Tibial nerve (tissue), 4 donors: ENCODE measurements at places on chromosomes 2 and 18.

DNA sequence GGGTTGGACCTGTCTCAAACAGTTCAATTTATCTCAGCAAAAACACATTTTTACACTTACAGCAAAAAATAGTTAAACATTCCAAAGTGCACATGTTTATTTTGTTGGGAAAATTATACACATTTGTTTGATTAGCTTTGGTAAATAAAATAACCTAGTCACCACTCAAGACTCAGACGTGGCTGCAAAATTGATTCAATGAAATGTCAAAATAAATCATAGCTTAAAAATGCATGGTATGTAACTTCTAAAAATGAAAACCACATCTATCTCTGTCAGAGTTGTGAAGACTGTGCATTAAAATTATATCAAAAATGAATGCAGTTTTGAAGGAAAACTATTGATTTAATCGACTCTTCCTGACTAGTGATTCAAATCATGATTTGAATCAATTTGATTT, 56.7 kb downstream of the GALNT14 start:
- H3K4me1 ChIP-seq, result no peaks in the 10 kb centered on the region
- DNase-seq, result no peak
- no peak overlapping the region for H3K27ac ChIP-seq

- no peak for DNase-seq
- H3K27ac ChIP-seq, result no peak overlapping the region
- no peak overlapping the region for H3K4me3 ChIP-seq
- H3K27me3 ChIP-seq, result no peaks in the 10 kb centered on the region
- H3K36me3 ChIP-seq, result no peaks in the 10 kb centered on the region
Observed at GRCh38 chr2:225996462-225996828, 596.9 kb downstream of the NYAP2 start.

DNA sequence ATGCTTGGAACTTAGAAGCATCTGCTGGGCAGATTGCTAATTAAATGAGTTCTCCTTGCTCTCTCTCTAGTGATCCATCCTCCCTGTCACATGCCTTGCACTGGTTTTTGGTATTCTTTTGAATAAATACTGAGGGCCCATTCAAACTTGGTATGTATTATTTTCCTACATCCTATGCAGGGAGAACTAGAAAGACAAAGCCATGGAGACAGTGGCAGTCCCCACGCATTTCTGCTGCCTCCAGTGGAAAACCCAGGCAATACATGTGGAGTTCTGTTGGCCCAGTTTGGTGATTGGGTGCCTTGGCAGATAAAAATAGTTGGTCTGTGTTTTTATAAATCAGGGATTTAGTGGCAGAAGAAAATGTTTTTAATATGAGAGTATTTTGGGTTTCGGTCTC, 68.7 kb downstream of the DIS3L2 start:
- H3K27me3 ChIP-seq, result no peaks in the 10 kb centered on the region
- H3K27ac ChIP-seq, result no peak overlapping the region
- peaks cover 47% of the 10 kb centered on the region for H3K36me3 ChIP-seq
- DNase-seq, result no peak
- no peaks in the 10 kb centered on the region for H3K4me1 ChIP-seq
- no peak overlapping the region for H3K4me3 ChIP-seq

DNA sequence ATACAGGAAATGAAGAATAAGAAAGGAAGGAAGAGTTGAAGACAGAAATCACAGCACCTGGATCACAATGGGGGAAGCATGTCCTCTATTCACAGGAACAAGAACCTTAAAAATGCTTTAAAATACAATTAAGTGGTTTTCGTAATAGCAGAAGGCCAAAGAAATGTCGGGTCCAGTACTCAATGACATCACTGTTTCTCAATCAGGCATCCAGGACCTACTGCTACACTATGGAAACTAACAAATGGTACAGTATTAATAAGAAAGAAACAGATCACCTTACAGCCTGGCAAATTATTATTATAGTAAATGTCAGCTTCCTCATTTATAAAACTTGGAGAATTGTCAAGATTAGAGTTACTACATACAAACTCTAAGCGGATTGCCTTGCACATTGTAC, 15.8 kb downstream of the HNRNPLL start:
- H3K36me3 ChIP-seq, result no peaks in the 10 kb centered on the region
- H3K4me3 ChIP-seq, result no peak overlapping the region
- H3K4me1 ChIP-seq, result no peaks in the 10 kb centered on the region
- H3K27ac ChIP-seq, result no peak overlapping the region
- H3K27me3 ChIP-seq, result no peaks in the 10 kb centered on the region

DNA sequence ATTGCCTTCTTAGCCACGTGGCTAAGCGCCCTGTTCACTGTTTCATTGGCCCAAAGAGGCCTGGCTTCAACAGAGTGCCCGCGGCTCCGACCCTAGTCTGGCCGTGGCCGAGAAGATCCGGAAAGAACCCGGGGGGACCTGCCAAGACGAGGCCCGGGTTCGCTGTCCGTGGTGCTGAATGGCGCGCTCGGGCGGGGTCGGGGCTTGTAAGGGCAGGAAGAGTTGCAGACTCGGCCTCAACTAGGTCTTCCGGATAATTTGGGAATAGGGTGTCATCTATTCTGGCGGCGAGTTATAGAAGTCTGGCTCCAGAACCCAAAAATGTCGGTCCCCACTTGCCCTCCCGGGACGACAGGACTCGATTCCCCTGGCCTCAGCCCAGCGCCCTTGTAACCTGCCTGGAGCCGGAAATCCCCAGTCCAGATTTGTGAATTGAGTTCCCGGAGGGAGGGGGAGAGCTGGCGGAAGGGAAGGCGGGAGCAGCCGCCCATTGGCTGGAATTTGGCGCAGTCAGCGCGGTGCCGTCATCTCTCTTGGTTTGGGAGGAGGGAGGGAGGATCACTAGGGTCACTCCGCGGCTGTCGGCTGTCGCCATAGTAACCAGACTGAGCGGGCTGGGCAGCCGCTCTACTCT, 3.5 kb downstream of the CDK5R2 start:
- no peaks in the 10 kb centered on the region for H3K4me1 ChIP-seq
- peaks cover 76% of the 10 kb centered on the region for H3K27me3 ChIP-seq
- no peak overlapping the region for H3K27ac ChIP-seq
- no peak overlapping the region for H3K4me3 ChIP-seq
- DNase-seq, result no peak

DNA sequence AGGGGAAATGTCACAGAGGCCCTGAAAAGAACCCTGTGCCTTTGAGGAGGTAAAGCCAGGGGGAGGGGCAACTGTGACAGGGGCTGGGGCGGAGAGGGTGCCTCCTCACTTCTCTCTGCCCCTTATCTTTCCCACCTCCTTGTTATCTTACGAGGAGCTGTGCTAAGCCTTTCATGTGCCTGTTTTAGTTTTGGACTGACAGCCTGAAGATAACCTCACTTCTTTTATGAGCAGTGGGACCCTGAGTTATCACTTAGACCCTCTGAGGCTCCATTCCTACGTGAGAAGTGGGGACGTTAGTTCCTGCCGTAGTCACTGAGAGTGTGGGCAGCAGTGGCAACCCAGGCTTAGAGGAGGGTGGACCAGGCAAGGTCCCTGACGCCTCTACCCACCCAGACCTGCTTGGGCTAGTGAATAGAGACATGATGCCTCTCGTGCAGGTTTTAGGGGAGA, 39.5 kb upstream of the LBH start:
- H3K36me3 ChIP-seq, result no peaks in the 10 kb centered on the region
- no peak overlapping the region for H3K27ac ChIP-seq
- H3K4me3 ChIP-seq, result no peak overlapping the region

- peaks cover 12% of the 10 kb centered on the region for H3K4me1 ChIP-seq
- H3K27me3 ChIP-seq, result no peaks in the 10 kb centered on the region
- H3K27ac ChIP-seq, result no peak overlapping the region
- no peak for DNase-seq
- no peak overlapping the region for H3K4me3 ChIP-seq
- H3K36me3 ChIP-seq, result no peaks in the 10 kb centered on the region
Observed at GRCh38 chr2:152537081-152537651, 180.1 kb downstream of the PRPF40A start.

DNA sequence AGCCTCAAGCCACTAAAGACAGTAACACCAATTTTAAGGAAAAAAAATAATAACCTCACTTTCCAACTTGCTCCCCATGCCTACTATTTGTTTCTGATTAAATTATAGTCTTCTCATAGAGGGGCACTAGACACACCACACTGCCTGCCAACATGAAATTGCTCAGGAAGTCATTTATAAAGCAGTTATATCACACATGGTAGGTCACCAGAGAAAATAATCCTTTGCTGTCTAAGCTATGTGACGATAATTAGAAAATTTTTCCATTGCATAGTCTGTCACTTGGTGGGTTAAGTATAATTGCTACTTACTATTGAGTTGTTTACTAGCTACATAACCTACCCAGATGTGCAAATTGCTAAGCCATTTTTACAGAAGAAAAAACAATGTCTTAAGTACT, 85.2 kb downstream of the INO80D start:
- no peak overlapping the region for H3K4me3 ChIP-seq
- no peak overlapping the region for H3K27ac ChIP-seq
- no peaks in the 10 kb centered on the region for H3K27me3 ChIP-seq
- DNase-seq, result no peak

DNA sequence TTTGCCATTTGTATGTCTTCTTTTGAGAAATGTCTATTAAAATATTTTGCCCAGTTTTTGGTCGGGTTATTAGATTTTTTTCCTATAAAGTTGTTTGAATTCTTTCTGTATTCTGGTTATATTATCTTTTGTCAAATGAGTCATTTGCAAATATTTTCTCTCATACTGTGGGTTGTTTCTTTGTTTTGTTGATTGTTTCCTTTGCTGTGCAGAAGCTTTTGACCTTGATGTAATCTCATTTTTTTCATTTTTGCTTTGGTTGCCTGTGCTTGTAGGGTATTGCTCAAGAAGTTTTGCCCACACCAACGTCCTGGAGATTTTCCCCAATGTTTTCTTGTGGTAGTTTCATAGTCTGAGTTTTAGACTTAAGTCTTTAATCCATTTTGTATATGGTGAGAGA, 245.7 kb downstream of the ADCYAP1 start:
- H3K27me3 ChIP-seq, result no peaks in the 10 kb centered on the region
- DNase-seq, result no peak
- no peaks in the 10 kb centered on the region for H3K36me3 ChIP-seq
- no peak overlapping the region for H3K4me3 ChIP-seq

DNA sequence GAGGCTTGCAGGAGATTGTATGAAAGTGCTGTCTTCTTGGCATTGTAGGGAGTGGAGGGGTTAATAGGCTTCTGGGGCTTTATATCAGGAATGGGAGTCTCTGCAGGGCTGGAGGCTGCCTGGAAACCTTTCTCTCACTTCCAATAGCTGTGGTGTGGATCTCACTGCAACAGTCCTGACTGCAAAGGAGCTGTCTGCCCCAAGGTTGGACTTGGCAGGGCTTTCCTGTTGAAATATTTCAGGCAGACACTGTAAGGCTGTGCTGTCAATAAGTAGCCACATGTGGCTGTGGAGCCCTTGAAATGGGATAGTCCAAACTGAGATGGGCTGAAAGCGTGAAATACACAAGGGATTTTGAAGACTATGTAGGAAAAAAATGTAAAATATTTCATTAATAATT, 399.1 kb upstream of the SPRED2 start:
- H3K4me3 ChIP-seq, result no peak overlapping the region
- no peak overlapping the region for H3K27ac ChIP-seq
- no peaks in the 10 kb centered on the region for H3K27me3 ChIP-seq
- DNase-seq, result no peak
- no peaks in the 10 kb centered on the region for H3K36me3 ChIP-seq
- no peaks in the 10 kb centered on the region for H3K4me1 ChIP-seq

DNA sequence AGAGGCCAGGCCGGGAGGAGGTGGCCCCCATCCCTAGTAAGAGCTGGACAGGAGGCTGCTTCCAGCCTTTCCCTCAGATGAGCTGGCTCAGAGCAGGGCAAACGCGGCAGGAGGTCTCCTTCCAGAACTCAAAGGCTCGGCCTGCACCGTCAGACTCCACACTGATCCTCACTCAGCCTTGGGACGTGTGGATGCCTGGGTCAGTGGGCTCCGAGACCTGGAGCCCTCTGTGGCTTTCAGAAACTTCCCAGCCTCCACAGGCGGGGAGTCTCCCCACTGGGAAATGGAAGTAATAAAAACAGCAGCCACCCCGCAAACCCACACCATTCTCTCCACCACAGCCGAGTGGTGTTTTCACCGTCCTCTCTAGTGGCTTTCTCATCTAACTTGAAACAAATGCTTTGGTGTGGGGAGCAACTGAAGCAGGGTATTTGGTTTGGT, 54.3 kb downstream of the INPP5D start:
- DNase-seq, result no peak
- no peak overlapping the region for H3K4me3 ChIP-seq
- H3K36me3 ChIP-seq, result no peaks in the 10 kb centered on the region

- H3K4me3 ChIP-seq, result no peak overlapping the region
- DNase-seq, result no peak
- H3K36me3 ChIP-seq, result no peaks in the 10 kb centered on the region
- H3K27ac ChIP-seq, result no peak overlapping the region
- H3K27me3 ChIP-seq, result no peaks in the 10 kb centered on the region
- no peaks in the 10 kb centered on the region for H3K4me1 ChIP-seq
Observed at GRCh38 chr18:23067236-23067635, 68.0 kb upstream of the CABLES1 start.

DNA sequence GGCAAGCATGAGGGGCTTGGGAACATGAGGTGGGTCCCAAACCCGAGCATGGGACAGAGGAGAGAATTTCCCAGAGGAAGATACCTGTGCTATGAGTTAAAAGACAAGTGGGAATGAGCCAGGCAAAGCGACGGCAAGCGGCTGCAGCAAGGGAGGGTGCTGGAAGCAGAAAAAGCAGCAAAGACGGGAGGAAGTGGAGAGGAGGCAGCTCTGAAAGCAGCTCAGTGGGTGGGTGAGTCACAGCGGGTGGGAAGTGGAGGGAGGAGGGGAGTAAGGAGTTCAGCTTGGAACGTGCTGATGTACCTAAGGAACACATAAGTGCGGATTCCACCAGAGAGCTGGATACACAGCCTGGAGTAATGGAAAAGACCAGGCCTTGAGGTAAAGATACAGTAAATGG, 41.4 kb downstream of the THUMPD2 start:
- no peak for DNase-seq
- no peak overlapping the region for H3K4me3 ChIP-seq
- no peaks in the 10 kb centered on the region for H3K36me3 ChIP-seq
- H3K27me3 ChIP-seq, result no peaks in the 10 kb centered on the region
- H3K27ac ChIP-seq, result no peak overlapping the region

- peak overlapping the region; percentile 90 for H3K27ac ChIP-seq
- H3K4me3 ChIP-seq, result no peak overlapping the region
- H3K27me3 ChIP-seq, result no peaks in the 10 kb centered on the region
- no peak for DNase-seq
- no peaks in the 10 kb centered on the region for H3K36me3 ChIP-seq
Observed at GRCh38 chr2:240374085-240374907, 61.2 kb upstream of the GPC1 start.
